Activated naive CD4-positive, alpha-beta T cell (primary cell): ENCODE measurements at places on chromosomes 1 and 21.

- DNase-seq, result no peak
These were observed 47.1 kb upstream of the IRF2BP2 start for GRCh38 chr1:234656944-234657654.

- no peak for DNase-seq
These were observed 155.2 kb downstream of the DMRTA2 start for GRCh38 chr1:50268049-50268448.

DNA sequence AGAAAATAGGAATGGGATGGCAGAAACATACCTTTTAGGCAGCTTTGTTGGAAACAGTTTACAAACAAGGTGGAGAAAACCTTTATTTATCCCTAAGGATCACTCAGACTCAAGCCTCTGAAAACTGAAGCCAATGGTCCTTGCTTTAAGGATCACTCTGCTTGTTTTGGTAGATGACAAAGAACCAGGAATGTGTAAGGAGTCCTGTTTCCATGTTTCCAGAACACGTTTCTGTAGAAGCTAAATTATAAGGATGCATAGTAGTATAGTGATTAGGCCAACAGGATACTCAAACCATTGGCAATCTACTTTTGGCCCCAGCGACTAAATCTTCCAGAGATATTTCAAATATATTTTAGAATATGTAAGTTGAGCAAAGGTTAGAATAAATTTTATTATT, 149.1 kb upstream of the HP1BP3 start:
- DNase-seq, result no peak

DNA sequence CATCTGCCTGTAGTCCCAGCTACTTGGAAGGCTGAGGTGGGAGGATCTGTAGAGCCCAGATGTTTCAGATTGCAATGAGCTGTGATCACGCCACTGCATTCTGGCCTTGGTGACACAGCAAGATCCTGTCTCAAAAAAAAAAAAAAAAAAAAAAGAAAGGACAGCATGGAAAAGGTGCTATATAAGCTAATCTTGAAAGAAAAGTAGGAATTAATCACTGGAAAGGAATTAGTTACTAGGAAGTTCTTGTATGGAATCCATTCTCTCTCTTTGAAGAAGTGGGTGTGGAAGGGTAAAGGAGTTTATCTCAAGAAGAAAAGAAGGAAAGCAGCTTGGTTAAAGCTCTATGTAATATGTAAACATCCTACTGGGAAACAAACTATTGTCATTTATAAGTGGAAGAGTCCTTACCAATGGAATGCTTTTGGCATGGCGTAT, 339.2 kb downstream of the DPYD start:
- DNase-seq, result no peak

- DNase-seq, result no peak
These were observed 25.4 kb downstream of the RGS4 start for GRCh38 chr1:163094589-163094988.

DNA sequence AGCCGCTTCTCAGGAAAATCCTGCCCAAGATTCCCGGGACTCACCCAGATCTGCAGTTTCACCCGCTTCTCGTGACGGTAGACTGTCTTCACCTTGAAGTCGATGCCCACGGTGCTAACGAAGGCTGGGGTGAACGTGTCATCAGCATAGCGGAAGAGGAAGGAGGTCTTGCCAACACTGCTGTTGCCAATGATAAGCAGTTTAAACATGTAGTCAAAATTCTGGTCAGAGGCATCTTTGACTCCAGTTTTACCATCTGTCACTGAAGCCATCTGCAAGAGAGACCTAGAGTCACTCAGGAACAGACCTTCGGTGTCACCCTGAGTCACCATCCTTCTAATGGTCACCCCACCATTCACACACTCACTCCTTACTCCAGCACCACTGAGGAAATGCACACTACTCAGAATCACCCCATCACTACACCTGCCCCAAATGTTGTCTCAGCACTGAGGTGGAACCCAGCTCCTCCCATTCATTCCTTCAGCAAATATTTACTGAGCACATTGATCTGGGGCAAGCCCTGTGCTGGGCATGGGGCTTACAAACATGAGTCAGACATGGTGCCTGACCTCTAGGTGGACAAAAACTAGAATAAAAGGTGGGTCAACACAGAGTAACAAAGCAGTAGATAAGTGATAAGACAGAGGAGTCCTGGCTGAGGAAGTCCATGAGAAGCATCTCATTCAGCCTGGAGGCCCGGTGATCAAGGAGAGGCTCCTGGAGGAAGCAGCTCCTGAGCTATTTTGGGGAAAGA, 13.5 kb downstream of the RAB3B start:
- DNase-seq, result no peak
